AG04450 (cell line): ENCODE measurements at places on chromosomes 5 and 9.
A peak's percentile ranks its signal among the peaks of the same experiment; 100 is the strongest.

DNA sequence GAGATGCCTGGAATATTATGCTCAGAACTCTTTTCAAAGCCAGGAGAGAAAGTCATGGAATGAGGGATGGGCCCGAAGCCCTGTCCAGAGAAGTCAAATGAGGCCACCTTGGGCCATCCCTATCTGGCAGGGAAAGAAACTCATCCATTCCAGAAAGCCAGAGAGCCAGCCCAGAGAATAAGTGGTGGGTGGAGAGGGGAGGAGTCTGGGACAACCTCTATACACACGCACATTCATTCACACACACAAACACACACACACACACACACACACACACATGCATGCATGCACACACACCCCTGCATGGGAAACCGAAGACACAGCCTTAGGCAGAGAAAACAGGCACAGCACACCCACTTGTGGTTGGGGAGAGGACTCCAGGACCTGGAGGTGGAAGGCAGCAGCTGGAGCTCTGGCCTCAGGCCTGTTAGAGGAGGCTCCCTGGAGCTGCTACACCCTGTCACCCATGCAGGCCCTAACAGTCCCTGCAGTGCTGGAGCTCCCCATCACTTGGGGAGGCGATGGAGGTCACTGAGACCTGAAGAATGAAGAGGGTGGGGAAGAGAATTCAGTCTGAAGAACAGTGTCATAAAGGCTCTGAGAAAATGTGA is 38.0 kb downstream of the TGFBI start:
- DNase-seq: peak; percentile 60

DNA sequence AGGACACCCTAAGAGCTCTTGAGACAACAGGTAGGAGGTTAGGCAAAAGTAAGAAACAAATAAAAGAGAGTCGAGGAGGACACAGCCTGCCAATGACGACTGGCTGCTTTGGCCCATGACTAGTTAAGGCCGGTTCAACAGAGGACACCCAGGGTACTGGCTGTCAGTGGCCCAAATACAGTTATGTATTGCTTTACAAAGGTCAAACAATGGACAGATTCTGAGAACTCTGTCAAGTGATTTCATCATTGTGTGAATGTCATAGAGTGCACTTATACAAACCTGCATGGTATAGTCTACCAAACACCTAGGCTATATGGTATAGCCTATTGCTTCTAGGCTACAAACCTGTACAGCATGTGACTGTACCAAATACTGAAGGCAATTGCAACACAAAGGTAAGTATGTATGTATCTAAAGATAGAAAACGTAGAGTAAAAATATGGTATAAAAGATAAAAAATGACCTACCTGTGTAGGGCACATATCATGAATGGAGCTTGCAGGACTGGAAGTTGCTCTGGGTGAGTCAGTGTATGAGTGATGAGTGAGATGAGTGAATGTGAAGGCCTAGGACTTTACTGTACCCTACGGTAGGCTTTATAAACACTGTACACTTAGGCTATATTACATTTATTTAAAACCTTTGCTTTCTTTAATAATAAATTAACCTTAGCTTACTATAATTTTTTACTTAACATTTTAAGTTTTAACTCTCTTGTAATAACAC is 6.5 kb upstream of the FAM81B start:
- no peak for DNase-seq

DNA sequence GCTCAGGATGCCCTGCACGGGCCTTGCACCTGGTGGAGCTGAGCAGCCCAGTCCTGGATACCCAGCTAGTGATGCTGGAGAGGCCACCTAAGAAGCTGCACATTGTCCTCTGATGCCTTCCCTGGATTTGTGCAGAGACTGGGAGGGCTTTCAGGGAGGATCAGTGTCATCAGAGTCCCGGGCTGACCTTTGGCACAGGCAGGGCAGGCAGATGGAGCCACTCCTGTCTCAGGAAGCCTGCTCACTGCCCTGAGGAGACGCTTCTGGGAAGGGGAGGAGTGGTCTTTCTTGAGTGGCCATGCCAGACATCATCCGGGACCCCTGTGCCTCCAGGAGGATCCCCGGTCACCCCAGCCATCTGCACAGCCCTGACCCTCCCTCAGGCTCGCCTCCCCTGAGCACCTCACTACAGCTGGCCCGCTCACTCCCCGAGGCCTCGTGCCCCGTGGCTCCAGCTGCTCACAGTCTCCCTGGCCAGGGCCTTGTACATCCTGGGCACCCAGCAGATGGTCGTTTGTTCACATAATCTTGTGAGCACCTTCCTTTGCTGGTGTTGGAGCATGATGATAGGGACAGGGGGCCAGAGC is 47.2 kb upstream of the FCN2 start:
- DNase-seq: no peak

DNA sequence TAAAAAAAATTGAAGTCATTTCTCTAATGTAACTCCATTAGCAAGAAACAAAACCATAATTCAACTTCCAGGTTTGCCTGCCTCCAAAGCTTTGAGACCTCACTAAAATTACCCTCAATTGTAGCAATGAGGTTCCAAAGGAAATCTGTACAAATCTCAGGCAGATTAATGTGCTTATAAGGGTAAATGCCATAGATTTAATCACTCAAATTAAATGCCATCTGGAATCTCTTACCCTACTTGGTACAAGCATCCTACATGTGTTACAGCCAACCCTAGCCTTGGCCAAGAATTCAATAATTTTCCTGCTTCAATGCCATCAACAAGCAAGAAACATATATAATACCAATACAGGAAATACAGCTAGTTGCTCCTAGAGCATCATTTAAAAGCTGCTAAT is 452.8 kb downstream of the RAB3C start:
- DNase-seq: no peak

- peak; percentile 76 for DNase-seq
These were observed 148.5 kb downstream of the SGCD start for GRCh38 chr5:156475182-156476157.

GRCh38 chr9:112555101-112555643 is 68.5 kb downstream of the KIAA1958 start:
- no peak for DNase-seq

DNA sequence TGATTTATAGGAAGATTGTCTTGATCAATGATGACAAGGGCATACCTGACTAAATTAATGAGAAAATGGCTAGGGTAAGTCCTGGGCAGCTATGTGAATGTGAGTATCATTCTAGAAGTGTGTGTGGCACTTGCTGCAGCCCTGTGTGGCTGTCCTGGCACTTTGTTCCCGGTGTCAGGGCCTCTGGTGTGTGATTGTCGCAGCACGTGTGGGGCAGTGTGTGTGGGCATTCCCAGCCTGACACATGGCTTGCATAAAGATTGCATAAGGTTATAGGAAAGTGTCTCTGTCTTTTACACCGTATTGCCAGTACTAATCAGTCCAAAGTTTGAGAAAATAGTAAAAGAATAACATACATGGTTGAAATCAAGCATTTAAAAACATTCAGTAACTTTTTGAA is 74.4 kb downstream of the TRIO start:
- no peak for DNase-seq

DNA sequence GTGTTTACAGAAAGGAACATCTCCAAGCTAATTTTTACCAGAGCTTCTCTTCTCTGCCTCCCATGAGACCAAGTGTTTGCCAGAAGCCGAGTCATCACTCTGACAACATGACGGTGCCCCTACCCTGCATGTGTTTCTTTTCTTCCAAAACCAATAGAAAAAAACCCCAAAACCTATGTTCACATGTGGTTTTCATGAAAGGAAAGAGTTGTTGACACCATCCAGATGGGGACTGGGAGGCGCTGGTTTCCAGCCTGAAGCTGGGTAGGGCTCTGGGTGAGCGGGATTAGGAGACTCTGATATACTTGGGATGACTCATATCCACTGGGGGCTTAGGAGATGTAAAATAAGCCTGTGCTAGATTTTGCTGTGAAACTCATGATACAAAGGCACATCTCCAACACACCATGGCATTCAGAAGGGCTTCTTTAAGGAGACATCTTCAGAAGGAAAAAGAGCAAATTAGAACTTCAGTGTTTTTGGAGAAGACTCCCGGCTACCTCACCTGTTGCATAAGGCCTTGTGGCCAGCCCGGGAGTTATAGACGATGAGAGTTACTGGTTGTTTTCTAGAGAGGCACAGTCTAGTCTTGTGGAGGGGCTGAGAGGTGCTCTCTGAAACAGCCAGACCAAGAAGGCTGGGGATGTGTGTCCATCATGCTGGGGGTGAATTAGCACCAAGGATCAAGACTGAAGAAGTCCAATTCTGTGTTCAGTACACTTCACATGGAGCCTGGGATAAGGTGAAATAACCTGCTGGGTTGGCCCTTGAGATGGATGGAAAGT is 108.9 kb upstream of the LHFPL2 start:
- DNase-seq: peak; percentile 61

GRCh38 chr9:70753311-70753710 is 338.9 kb upstream of the KLF9 start:
- no peak for DNase-seq

DNA sequence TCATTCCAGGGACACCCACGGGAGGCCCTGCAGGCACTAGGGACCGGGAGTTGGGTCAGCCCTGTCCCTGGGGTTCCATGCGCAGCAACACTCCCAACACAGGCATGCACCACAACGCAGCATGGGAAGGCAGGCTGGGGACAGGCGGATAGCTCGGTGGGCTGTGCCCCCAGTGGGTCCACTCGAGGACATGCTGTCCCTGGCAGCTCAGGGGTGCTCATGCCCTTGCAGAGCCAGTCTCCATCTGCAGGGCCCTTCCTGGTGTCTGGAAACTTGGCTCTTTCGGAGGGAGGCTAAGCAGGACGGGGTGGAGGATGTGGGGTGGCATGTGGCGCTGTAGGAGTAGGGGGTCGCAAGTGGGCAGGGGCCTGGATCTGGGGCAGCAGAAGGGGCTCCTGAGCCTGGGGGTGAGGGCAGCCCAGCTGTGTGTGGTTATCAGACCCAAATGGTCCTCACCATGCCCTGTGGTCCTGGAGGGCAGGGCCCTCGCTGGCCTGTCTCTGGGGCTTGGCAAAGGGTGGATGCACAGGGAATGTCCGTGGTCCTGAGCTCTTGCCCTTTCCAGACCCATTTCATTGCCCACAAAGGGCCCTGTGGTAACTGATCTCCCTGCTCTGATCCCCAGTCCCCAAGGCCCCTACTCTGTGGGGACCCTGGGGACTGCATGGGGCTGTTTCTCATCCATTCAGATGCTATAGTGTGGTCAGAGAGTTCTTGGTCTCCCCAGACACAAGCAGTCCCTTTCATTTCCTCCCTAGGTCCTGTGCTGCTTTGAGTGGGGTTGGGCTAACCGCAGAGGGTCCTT is 90.3 kb upstream of the PHYKPL start:
- DNase-seq: no peak

DNA sequence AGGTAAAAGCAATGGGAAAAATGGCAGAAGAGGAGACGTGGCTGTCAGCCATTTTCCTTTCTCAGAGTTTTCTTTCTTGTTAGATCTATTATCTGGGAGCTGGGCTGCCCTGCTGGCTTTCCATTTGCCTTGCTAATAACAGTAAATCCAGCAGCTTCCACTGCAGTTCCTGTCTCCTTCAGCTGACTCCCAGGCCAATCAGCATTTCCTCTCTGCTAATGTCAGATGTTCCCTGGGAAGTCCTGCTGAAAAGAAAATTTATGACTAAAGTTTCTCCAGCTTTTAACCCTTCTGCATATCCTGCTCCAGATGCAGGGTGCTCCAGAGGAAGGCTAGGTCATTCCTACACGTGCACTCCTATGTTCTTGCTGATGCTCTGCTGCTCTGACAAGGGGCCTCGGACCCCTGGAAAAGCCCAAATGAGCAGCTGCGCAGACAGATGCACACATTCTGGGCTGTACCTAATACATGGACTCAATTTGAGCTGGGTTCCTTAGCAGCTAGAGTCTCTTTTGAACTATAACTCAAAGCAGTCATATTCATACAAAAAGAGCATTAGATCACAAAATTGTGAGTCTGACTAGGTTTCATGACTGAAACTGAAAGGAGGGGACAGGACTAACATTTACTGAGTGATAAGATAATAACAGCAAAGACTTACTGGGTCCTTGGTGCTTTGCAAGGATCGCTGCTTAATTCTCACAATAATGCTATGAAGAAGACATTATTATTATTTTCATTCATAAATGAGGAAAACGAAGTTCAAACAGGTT is 182.2 kb downstream of the MAPKAP1 start:
- DNase-seq: no peak

GRCh38 chr9:136326061-136326760 is 1.1 kb upstream of the GPSM1 start:
- DNase-seq: peak; percentile 90

GRCh38 chr5:87826507-87826906 is 413.8 kb upstream of the CCNH start:
- no peak for DNase-seq

- no peak for DNase-seq
These were observed 60.1 kb downstream of the KCTD16 start for GRCh38 chr5:144230806-144231205.

GRCh38 chr5:59157068-59157467 is 574.2 kb downstream of the RAB3C start:
- DNase-seq: no peak

- no peak for DNase-seq
These were observed 38.1 kb upstream of the GFPT2 start for GRCh38 chr5:180391276-180391675.

- no peak for DNase-seq
These were observed 16.2 kb downstream of the ALDH1A1 start for GRCh38 chr9:72936679-72937078.

DNA sequence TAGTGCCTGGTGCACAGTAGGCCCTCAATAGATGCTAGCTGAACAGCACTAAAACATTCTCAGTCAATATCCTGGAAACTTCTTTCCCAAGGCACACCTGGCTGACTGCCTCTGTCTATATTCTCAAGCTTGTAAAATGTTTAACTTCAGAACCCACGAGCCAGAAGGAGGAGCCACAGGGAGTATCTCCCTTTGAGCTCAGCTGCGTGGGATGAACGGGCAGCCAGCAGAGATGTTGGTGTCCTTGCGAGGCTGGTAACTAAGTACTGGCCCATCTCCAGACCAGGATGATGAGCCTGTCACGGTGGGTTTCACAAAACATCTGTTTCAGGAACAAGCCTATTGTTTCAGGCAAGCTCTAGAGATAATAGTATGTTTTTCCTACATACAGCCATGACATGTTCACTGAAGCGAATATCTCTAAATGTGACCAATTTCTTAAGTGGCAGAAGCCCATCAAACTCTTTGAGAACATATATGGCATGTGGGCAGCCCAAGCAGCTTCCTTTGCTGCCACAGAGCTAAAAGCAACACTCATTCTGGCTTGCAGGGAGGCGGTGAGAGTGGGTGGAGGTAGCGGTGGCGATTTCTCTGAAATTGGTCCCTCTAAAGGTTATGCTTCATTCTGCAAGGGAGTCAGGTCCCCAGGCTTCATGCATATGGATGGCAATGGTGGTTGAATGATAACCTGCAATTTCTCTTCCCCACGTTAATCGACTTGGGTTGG is 206.2 kb downstream of the TTLL11 start:
- DNase-seq: no peak
